ENCODE measurements at places on chromosomes 12 and 14. TPM values are rescaled to one million over a fixed set of nuclear protein-coding genes. Genes with fewer than 3 reads are reported as not detected.

Gene AQP2
- not detected for total RNA-seq

Gene DACT1
- total RNA-seq = 16.9 TPM

Gene MYF5
- total RNA-seq = not detected

Gene PLEKHA5
- total RNA-seq = 31.0 TPM

Gene CARMIL3
- total RNA-seq = not detected

Measured in regular cardiac myocyte (primary cell).